ENCODE measurements at places on chromosomes 2 and 18. TPM values are rescaled to one million over a fixed set of nuclear protein-coding genes. Genes with fewer than 3 reads are reported as not detected.

- no peak overlapping the region for H3K4me3 ChIP-seq
- H3K27me3 ChIP-seq, result no peaks in the 10 kb centered on the region
- peaks cover 18% of the 10 kb centered on the region for H3K4me1 ChIP-seq
- no peak overlapping the region for H3K27ac ChIP-seq
- DNase-seq, result no peak
- no peaks in the 10 kb centered on the region for H3K36me3 ChIP-seq
These were observed 3.4 kb downstream of the SFXN5 start for GRCh38 chr2:73068147-73068546.

DNA sequence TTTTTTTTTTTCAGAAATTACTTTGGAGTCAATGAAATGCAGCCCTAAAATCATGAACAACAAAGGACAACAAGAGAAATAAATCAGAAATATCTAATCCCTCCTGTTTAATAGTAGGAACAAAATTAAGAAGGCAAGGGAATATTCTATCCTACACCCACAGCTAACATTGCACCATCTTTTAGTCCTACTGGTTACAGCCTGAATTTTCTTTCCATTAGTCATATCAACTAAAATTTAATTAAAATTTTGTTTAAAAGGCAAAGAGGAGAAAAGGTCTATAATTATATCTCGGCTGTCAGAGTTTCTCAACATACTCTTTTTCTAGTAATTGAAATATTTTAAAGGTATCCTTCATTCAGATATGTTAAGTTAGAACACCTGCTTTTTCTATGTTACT is 61.9 kb downstream of the DTNA start:
- H3K27ac ChIP-seq, result no peak overlapping the region
- no peak for DNase-seq
- no peaks in the 10 kb centered on the region for H3K36me3 ChIP-seq
- H3K4me3 ChIP-seq, result no peak overlapping the region
- H3K27me3 ChIP-seq, result no peaks in the 10 kb centered on the region

- H3K36me3 ChIP-seq, result no peaks in the 10 kb centered on the region
- peaks cover 12% of the 10 kb centered on the region for H3K4me1 ChIP-seq
- no peak overlapping the region for H3K4me3 ChIP-seq
- H3K27ac ChIP-seq, result no peak overlapping the region
- no peaks in the 10 kb centered on the region for H3K27me3 ChIP-seq
These were observed 148.1 kb downstream of the SLC4A3 start for GRCh38 chr2:219775506-219775905.

DNA sequence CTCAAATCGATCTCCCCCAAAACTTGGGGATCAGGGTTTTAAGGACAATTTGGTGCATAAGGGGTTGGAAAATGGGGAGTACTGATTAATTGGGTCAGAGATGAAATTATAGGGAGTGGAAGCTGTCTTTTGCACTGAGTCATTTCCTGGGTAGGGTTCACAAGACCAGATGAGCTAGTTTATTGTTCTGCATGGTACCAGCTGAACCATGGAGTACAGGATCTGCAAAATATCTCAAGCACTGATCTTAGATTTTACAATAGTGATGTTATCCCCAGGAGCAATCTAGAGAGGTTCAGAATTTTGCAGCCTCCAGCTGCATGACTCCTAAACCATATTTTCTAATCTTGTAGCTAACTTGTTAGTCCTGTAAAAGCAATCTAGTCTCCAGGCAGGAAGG is 73.1 kb downstream of the CPO start:
- H3K4me1 ChIP-seq, result no peaks in the 10 kb centered on the region
- no peak overlapping the region for H3K4me3 ChIP-seq
- no peak overlapping the region for H3K27ac ChIP-seq
- no peak for DNase-seq
- H3K27me3 ChIP-seq, result no peaks in the 10 kb centered on the region

DNA sequence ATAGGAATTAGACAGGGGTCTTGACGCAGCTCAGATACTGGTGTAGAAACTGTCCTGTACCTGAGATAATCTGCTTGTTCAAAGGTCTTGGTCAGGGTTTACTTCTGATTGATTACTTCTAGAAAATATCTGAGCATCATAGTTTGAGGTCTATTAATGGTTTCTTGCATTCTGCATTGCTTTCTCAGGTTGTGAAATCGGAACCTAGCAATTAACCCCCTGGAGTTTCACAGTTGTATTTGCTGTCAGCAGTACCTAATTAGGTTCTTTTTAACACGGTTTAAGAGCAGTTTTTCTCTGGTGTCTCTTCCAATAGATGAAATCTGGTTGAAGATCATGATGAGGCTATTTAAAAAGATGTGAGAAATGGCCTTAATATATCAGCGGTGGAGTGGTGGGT is 428.6 kb upstream of the SYT4 start:
- no peak overlapping the region for H3K27ac ChIP-seq
- no peak for DNase-seq
- no peaks in the 10 kb centered on the region for H3K4me1 ChIP-seq

DNA sequence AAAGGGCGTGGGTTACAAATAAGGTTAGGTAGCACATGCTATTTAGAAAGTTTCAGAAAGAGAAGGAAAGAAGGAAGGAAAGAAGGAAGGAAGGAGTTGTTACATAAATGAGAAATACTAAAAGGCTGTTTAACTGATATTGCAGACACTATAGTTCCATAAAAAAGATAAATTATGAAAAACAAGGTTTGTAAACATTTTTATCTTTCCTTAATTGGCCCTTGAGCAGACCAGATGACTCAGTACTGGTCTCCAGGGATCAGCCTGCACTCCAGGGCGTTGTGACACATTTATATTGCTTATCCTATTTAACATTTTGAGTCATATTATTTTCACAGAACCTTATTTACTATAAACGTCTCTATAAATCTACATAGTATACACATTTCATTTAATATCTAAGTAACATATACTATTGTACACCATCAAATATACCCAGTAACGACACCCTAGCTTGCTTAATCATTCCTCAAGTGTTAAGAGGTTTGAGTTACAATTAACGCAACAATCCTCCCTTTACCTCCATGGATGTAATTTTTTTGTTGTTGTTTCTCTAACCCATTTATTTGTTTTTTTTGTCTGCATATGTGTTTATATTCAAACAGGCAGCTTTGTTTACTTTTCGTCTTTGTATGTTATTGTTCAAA is 2.8 kb upstream of the RAB31 start:
- no peak overlapping the region for H3K4me3 ChIP-seq
- H3K4me1 ChIP-seq, result peaks cover 12% of the 10 kb centered on the region
- DNase-seq, result no peak
- H3K27ac ChIP-seq, result no peak overlapping the region

- H3K4me1 ChIP-seq, result no peaks in the 10 kb centered on the region
- no peaks in the 10 kb centered on the region for H3K36me3 ChIP-seq
- no peaks in the 10 kb centered on the region for H3K27me3 ChIP-seq
- no peak overlapping the region for H3K4me3 ChIP-seq
These were observed 162.2 kb downstream of the CD226 start for GRCh38 chr18:69785466-69785865.

DNA sequence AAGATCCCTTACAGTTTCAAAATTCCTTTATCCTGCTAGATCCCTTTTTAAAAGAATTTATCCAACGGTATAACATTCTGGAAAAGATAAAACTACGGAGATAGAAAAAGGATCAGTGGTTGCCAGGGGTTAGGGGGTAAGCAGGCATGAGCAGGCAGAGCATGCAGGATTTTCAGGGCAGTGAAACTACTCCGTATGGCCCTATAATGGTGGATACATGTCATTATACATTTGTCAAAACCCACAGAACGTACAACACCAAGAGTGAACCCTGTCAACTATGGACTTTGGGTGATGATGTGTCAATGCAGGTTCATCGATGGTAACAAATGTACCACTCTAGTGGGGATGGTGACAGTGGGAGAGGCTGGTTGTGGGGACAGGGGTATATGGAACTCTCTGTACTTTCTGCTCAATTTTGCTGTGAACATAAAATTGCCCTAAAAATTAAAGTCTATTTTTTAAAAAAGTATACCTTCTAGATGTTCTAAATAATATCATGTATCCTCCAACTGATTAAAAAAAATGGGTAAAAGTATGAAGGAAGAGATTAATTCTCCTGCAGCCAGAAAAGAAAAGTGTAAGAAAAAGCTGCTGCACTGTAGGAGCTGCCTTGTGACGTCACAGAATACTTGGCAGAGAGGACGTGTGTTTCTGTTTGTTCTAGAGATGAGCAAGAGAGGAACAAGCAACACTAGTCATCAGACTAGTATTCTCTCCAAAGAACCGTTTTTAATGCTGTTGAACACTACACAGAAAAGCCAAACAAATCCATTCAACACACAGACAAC is 23.6 kb downstream of the ANKRD44 start:
- no peaks in the 10 kb centered on the region for H3K4me1 ChIP-seq
- no peak overlapping the region for H3K27ac ChIP-seq
- H3K27me3 ChIP-seq, result no peaks in the 10 kb centered on the region
- H3K36me3 ChIP-seq, result no peaks in the 10 kb centered on the region

- H3K36me3 ChIP-seq, result no peaks in the 10 kb centered on the region
- no peaks in the 10 kb centered on the region for H3K4me1 ChIP-seq
- no peak overlapping the region for H3K27ac ChIP-seq
- no peak overlapping the region for H3K4me3 ChIP-seq
- no peak for DNase-seq
These were observed 350.8 kb upstream of the NT5C1B start for GRCh38 chr2:18940184-18940583.

DNA sequence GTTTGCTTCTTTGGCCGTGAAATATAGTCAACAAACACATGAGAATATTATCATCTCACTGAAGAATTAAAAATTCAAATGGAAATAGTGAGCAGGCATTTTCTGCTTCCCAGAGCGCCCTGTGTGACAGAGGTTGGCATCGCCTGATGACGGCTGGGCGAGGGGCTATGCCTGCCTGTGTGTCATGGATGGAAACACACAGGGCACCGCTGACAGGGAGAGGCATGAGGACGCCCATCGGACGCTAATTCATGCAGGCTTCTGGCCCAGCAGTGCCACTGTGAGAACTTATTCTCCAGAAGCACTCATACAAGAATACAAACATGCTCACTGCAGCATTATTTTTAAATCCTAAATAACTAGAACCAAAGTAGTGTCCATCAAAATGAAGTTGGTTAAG is 61.4 kb upstream of the OTOS start:
- H3K27ac ChIP-seq, result no peak overlapping the region
- no peak overlapping the region for H3K4me3 ChIP-seq
- no peak for DNase-seq
- H3K36me3 ChIP-seq, result no peaks in the 10 kb centered on the region

- no peak overlapping the region for H3K4me3 ChIP-seq
- no peaks in the 10 kb centered on the region for H3K27me3 ChIP-seq
- H3K27ac ChIP-seq, result no peak overlapping the region
- no peak for DNase-seq
- no peaks in the 10 kb centered on the region for H3K4me1 ChIP-seq
- no peaks in the 10 kb centered on the region for H3K36me3 ChIP-seq
These were observed 202.4 kb downstream of the PIK3C3 start for GRCh38 chr18:42157420-42157819.

- H3K27me3 ChIP-seq, result no peaks in the 10 kb centered on the region
- H3K36me3 ChIP-seq, result no peaks in the 10 kb centered on the region
- peaks cover 7% of the 10 kb centered on the region for H3K4me1 ChIP-seq
- no peak for DNase-seq
These were observed 19.6 kb downstream of the COMMD1 start for GRCh38 chr2:61924895-61925663.

DNA sequence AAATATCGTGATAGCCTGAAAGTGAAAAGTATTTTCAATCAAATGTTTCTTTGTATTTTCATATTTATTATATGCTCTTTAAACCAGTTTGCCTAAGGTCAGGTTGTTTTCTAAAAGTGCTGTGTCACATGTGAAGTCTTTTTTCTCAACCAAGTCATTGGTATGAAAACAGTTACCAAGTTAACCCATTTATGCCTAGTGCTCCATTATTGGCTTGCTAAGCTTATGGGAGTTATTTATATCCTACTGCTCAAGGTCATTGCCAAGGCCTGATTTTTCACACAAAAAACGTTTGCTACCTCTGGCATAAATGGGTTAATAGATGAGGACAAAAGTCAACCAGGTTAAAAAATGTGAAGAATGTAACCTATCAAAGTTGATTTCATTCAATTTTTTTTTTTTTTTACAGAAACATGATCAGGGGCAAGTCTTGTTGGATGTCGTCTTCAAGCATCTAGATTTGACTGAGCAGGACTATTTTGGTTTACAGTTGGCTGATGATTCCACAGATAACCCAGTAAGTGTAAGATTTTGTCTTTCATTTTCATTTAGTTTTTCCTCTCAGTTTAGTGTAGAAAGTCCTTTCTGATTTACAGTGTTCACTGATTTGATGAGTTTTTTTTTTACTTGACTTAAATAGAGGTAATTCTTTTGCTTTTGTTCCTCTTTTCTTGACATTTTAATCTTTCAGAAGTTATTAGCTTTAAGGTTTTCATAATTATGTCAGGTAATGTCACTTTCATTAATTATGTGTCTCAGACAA is 102.6 kb downstream of the PTPN4 start:
- no peaks in the 10 kb centered on the region for H3K36me3 ChIP-seq
- DNase-seq, result no peak
- H3K27ac ChIP-seq, result no peak overlapping the region

SLC9A4 gene
- 0.78 TPM for total RNA-seq

RAD51AP2 gene
- not detected for total RNA-seq

HOXD12 gene
- not detected for total RNA-seq

ADAM23 gene
- total RNA-seq, result under 0.01 TPM

ANKRD44 gene
- total RNA-seq, result 12.2 TPM

Data from body of pancreas (tissue), 4 donors.